ENCODE measurements at places on chromosomes 6 and 20.

GRCh38 chr6:134702279-134702678, 247.6 kb downstream of the ALDH8A1 start:
- no peak for DNase-seq

- DNase-seq: no peak
Observed at GRCh38 chr20:13736436-13737191, 48.1 kb downstream of the ESF1 start.

GRCh38 chr6:13859871-13860555, 45.7 kb upstream of the MCUR1 start:
- DNase-seq: no peak

GRCh38 chr6:110083875-110084585, 95.4 kb downstream of the WASF1 start:
- no peak for DNase-seq

GRCh38 chr20:59997896-59998295, 39.7 kb downstream of the CDH26 start:
- no peak for DNase-seq

DNA sequence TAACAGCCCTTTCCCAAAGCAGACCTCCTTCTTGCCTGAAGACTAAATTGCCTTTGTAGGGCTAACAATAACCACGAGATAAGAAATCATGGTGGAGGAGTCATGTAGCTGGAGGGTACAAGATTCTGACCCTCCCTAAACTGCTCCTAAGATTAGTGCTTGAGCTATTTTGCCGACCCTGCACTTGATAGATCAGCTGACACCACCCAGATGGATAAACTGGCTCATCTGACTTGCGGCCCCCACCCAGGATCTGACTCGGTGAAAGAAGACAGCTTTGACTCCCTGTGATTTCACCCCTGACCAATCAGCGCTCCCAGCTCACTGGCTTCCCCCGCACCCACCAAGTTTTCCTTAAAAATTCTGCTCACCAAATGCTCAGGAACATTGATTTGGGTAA, 57.6 kb upstream of the UNC93A start:
- DNase-seq: no peak

- no peak for DNase-seq
Observed at GRCh38 chr20:59778615-59779200, 154.7 kb downstream of the SYCP2 start.

GRCh38 chr20:5674176-5674660, 76.0 kb upstream of the SHLD1 start:
- DNase-seq: peak; percentile 73

DNA sequence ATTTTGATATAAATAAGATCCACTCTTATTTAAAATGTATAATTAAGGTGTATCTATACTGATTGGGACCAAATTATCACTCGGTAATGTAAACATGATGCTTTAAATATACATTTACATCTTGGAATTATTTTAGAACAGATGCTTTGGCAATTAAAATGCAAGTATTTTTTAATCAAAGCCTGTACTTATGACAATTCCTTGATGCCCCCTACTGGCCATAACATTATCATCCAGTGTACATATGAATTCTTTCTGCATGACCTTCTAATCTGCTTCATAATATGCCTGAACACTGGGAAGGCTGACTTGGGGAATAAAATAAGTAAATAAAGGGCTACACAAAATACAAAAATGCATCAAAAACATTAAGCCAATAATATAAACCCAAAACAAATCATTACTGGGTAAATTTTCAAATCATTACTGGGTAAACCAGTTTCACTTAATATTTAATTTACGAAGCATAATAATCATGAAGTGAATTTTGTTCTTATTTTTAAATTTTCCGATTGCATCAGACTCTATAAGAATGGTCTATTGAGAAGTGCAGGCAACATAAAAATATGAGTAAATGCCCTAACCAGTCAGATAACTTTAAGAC, 65.1 kb downstream of the CGA start:
- DNase-seq: peak; percentile 67

DNA sequence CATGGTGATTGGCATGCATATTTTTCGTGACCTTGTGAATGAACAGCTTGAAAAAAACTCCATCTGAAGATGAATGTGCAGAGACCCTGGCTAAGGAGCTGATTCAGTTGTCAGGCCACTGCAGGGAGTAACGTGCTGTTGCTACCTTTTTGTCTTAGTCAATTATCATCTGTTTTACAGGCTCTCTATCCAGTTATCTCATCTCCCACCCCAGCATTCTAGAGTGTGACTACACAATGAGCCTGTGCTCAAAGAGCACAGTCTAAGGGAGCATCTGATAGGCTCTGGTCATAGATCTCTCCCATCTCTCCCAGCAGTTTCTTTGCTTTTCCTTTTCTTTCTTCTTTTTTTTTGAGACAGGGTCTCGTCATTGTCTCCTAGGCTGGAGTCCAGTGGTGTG, 45.5 kb downstream of the NDRG3 start:
- no peak for DNase-seq

GRCh38 chr20:46142124-46142523, 24.0 kb downstream of the CD40 start:
- DNase-seq: no peak

- DNase-seq: no peak
Observed at GRCh38 chr6:120854583-120854982, 479.7 kb downstream of the TBC1D32 start.
